ENCODE measurements at places on chromosomes 4 and X. TPM values are rescaled to one million over a fixed set of nuclear protein-coding genes. Genes with fewer than 3 reads are reported as not detected.

- no peak overlapping the region for H3K27ac ChIP-seq
- no peaks in the 10 kb centered on the region for H3K36me3 ChIP-seq
- H3K4me3 ChIP-seq, result no peak overlapping the region
- peaks cover 30% of the 10 kb centered on the region for H3K27me3 ChIP-seq
These were observed 53.4 kb downstream of the HMX1 start for GRCh38 chr4:8818063-8818881.

- no peaks in the 10 kb centered on the region for H3K4me1 ChIP-seq
- no peak overlapping the region for H3K27ac ChIP-seq
- DNase-seq, result no peak
- no peak overlapping the region for H3K4me3 ChIP-seq
- H3K36me3 ChIP-seq, result peaks cover 32% of the 10 kb centered on the region
- H3K27me3 ChIP-seq, result no peaks in the 10 kb centered on the region
These were observed 48.1 kb upstream of the CPLX1 start for GRCh38 chr4:874056-874455.

GRCh38 chrX:43910012-43910411 is 27.8 kb upstream of the MAOB start:
- no peak overlapping the region for H3K27ac ChIP-seq
- no peak overlapping the region for H3K4me3 ChIP-seq
- no peaks in the 10 kb centered on the region for H3K27me3 ChIP-seq
- no peaks in the 10 kb centered on the region for H3K4me1 ChIP-seq
- H3K36me3 ChIP-seq, result no peaks in the 10 kb centered on the region

DNA sequence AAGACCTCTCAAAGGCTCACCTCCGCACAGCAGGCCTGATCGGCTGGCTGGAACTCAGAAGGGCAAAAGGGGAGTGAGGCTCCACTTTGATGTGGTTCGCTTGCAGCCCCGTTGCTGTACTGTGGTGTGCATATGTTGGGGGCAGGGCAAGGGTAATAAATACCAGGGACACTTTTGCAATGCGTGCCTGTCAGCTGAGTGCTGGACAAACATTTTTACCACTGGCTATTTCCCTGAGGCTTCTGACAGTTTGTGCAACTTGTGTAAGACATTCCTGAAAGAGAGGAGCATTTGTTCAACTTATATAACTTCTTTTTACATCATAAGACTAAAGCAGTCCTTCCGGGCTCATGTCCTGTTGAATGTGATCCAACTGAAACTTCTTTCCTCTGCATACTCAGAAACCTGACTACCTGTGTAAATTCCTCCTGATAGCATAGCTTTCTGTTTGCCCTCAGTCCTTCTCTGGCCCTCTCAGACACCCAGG is 82.3 kb downstream of the SPRY1 start:
- no peaks in the 10 kb centered on the region for H3K27me3 ChIP-seq
- no peak overlapping the region for H3K4me3 ChIP-seq
- no peak for DNase-seq
- H3K36me3 ChIP-seq, result no peaks in the 10 kb centered on the region

TLR2 gene
- total RNA-seq, result 1.7 TPM

S100G gene
- total RNA-seq, result not detected

DNA sequence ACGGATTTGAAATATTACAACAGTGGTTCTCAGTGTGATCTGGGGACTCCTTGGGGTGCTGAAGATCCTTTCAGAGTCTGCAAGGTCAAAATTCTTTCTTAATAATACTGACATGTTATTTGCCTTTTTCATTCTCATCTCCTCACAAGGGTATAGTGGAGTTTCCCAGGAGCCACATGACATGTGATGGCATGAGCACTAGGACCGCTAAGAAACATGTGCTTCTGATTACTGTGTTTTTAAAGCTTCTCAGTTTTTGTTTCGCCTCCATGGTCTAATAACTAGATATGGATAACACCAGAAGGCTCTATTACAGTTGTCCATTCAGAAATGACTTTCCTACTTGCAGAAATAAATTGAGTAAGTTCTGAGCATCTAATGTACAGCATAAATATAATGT is 156.1 kb downstream of the RAB28 start:
- DNase-seq, result no peak
- H3K27ac ChIP-seq, result no peak overlapping the region
- H3K4me3 ChIP-seq, result no peak overlapping the region

DNA sequence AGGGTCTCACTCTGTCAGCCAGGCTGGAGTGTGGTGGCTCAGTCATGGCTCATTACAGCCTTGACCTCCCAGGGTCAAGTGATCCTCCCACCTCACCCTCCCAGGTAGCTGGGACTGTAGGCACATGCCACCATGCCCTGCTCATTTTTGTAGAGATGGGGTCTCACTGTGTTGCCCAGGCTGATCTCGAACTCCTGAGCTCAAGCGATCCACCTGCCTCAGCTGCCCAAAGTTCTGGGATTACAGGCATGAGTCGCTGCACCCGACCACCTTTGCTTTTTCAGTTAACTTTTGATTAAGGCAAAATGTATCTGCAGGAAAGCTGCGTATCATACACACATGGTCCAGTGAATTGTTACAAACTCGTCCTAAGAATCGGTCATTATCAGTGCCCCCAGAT is 16.5 kb upstream of the CLCN4 start:
- H3K4me3 ChIP-seq, result no peak overlapping the region
- no peaks in the 10 kb centered on the region for H3K27me3 ChIP-seq
- H3K27ac ChIP-seq, result no peak overlapping the region
- no peak for DNase-seq
- peaks cover 9% of the 10 kb centered on the region for H3K36me3 ChIP-seq

TMSB15C gene
- 3.4 TPM for total RNA-seq

DNA sequence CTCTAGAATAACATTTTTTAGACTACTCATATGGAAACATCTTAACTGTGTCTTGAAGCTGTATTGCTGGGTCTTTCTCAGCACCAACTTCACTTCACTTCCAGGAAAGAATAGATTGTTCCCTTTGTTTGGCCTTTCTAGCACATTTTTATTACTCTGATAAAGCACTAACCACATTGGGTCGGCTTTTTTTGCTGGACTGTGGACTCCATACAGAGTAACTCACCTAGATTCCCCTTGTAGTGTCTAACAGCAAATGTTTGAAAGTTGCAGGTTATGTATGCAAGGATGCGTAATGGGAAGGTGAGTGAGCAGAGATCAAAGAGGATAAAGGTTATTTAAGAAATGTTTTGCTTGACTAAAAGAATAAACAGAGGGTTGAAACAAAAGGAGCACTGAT is 101.2 kb downstream of the MMRN1 start:
- no peaks in the 10 kb centered on the region for H3K4me1 ChIP-seq
- no peaks in the 10 kb centered on the region for H3K36me3 ChIP-seq
- no peak overlapping the region for H3K27ac ChIP-seq
- no peak for DNase-seq
- peaks cover 23% of the 10 kb centered on the region for H3K27me3 ChIP-seq

DNA sequence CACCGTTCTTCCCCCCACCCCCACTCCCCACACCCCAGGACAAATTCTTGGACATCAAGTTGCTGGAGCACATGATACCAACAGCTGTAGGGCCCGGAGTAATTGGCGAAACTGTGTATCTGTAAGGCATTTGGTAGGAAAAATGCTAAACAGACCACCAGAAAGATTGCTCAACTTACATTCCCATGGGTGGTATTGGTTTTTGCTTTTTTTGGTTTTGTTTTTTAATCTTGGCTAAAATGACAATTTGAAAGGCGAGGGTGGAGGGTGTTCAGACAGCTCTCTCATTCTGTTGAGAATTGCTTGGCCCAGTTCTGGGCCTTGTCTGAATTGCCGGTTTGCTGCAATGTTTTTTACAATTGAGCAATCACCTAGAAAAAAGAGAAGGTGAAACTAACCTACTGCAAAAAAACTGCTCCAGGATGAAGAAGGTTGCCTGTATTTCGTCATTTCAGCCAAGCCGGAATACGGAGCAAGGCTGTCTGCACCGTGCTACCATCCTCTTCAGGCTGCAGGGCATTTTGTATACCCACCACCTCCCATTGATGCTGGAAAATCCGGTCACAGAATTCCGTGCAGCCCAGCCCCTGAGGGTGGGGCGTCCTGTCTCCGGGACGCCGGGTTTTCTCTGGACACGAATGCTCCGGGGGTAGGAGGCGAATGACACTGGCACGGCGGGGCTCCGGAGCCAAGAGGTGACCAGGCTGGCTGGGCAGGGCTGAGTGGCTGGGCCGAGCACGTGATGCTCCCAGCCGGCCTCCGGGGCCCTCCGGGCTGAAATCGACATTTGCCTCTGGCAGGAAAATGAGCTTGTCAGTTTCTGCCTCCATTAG is at the start of gene CLCN4:
TSS of gene CLCN4 (plus strand) at position 777 of the 833 bp plus-strand sequence. CDS start 28,058 bp downstream, outside the sequence.
- H3K27ac ChIP-seq, result peak within 1 kb of the TSS; percentile 60
- H3K27me3 ChIP-seq, result no peaks in the 10 kb centered on the region
- H3K4me1 ChIP-seq, result peaks cover 18% of the 10 kb centered on the region
- H3K4me3 ChIP-seq, result peak within 1 kb of the TSS; percentile 69

- H3K36me3 ChIP-seq, result no peaks in the 10 kb centered on the region
- no peak overlapping the region for H3K27ac ChIP-seq
- H3K4me3 ChIP-seq, result no peak overlapping the region
- H3K4me1 ChIP-seq, result peaks cover 11% of the 10 kb centered on the region
These were observed 28.2 kb downstream of the SAT1 start for GRCh38 chrX:23811108-23811651.

DNA sequence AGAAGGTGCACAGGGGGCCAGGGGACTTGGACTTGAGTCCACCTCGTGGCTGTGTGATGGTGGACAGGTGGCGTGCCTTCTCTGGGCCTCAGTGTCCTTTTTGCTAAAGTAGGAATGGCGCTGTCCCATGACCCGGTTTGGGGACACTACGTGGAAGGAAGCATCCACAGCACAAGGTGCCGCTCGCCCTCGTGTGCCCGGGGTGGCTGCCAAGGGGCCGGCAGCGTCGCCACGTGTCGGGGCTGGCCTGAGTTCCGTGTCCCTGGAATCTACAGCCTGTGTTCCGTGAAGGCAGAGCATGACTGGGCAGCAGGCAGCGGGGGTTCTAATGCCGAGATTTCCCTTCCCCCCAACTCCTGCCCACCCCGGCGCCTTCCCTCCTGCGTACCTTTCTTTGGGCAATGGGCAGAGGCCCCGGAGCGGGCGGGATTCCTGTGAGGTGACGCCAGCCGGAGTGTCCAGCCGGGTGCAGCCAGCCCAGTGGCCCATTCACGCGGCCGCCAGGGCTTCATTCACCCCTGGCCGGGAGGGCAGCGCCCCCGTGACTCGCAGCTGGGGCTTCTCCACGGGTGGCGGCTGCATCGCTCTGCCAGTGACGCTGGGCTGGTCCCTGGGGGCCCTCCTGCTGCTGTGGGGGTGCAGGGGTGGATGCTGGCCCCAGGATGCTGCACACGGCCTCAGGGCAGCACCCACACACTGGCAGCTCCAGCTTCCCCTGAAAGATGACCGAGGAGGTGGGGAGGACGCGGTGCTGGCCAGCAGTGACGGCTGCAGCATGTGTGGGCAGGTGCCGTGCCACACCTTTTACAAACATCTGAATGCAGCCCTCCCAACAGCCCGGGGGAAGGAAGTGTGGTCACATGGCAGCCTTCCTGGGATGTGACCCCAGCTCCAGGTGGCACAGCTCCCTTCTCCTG is 21.2 kb downstream of the DOK7 start:
- DNase-seq, result no peak
- peaks cover 2% of the 10 kb centered on the region for H3K4me1 ChIP-seq
- H3K36me3 ChIP-seq, result no peaks in the 10 kb centered on the region

GRCh38 chr4:147969573-147970385 is 237.9 kb downstream of the ARHGAP10 start:
- H3K36me3 ChIP-seq, result peaks cover 34% of the 10 kb centered on the region
- H3K4me3 ChIP-seq, result no peak overlapping the region
- no peak for DNase-seq
- H3K27ac ChIP-seq, result peak overlapping the region; percentile 83
- H3K4me1 ChIP-seq, result peaks cover 63% of the 10 kb centered on the region
- no peaks in the 10 kb centered on the region for H3K27me3 ChIP-seq

- H3K27ac ChIP-seq, result peak overlapping the region; percentile 57
- H3K36me3 ChIP-seq, result no peaks in the 10 kb centered on the region
- peaks cover 8% of the 10 kb centered on the region for H3K4me1 ChIP-seq
- H3K27me3 ChIP-seq, result no peaks in the 10 kb centered on the region
- DNase-seq, result no peak
These were observed 8.5 kb upstream of the AKAP17A start for GRCh38 chrX:1582686-1583437.

GRCh38 chr4:183658362-183659028 is 490 bp downstream of the RWDD4 start:
- peak overlapping the region; percentile 69 for H3K27ac ChIP-seq
- peak overlapping the region; percentile 91 for H3K4me3 ChIP-seq
- H3K27me3 ChIP-seq, result no peaks in the 10 kb centered on the region
- no peak for DNase-seq
- peaks cover 34% of the 10 kb centered on the region for H3K4me1 ChIP-seq
